ENCODE measurements at places on chromosomes 5 and 9.

- DNase-seq = no peak
These were observed 39.3 kb upstream of the OLFM1 start for GRCh38 chr9:135048046-135048757.

DNA sequence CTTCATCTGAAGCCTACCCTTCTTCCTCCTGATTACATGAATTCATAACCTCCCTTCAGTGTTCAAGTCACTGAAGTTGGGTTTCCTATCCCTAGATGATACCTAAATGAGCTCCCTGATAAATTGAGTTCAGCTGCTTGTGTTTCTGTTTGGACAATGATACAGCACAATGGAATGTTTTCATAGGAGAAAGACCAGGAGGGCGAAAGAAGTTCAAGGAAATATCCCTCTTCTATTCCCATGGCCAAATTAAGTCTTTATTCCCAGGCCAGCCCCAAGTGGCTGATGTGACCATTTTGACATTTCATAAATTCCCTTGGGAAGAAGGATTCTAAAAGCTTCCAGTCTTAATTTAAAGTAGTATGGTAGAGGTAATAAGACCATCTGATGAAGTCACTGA lies 555.8 kb upstream of the CLINT1 start:
- DNase-seq = peak; percentile 60

- no peak for DNase-seq
These were observed 8.3 kb downstream of the AQP3 start for GRCh38 chr9:33438926-33439680.

DNA sequence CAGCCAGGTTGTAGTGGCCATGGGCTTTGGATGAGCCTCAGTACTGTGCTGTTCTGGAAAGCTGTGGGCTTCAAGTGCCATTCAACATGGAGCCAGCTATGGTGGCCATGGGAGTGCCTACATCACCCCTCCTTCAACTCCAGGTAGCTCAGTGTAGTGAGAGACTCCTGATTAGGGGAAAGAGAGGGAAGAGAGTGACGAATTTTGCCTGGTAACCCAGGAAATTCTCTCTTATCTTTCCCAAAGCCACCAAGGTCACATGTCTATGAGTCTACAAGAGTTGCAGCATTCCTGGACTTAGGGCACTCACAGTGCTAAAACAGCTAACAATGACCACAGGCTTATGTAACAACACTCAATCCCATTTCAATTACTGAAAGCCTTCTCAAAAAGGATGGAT lies 81.7 kb upstream of the SPTLC1 start:
- DNase-seq = no peak

DNA sequence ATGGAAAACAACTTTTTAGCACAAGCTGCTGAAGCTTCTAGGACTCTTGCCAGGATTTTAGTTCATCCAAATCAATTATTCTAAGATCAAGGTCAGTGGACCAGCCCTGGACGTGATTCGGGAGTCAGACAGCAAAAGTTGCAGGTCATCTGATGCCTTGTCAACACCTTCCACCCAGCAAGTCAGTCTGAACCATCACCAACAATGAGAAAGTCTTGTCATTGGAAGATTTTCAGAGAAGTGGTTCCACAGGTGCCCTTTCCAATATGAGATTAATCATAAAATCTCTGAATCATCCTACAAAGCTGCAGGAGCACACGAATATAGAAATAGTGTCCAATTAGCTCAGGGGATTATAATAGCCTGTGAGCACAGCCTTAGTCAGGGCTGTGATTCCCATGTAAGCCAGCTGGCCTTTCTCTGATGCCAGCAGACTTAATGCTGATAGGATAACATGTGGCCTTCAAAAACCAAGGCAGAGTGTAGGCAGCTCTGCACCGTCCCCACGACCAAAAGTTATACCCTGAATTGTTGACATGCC lies 445.0 kb upstream of the TRPC7 start:
- DNase-seq = no peak

DNA sequence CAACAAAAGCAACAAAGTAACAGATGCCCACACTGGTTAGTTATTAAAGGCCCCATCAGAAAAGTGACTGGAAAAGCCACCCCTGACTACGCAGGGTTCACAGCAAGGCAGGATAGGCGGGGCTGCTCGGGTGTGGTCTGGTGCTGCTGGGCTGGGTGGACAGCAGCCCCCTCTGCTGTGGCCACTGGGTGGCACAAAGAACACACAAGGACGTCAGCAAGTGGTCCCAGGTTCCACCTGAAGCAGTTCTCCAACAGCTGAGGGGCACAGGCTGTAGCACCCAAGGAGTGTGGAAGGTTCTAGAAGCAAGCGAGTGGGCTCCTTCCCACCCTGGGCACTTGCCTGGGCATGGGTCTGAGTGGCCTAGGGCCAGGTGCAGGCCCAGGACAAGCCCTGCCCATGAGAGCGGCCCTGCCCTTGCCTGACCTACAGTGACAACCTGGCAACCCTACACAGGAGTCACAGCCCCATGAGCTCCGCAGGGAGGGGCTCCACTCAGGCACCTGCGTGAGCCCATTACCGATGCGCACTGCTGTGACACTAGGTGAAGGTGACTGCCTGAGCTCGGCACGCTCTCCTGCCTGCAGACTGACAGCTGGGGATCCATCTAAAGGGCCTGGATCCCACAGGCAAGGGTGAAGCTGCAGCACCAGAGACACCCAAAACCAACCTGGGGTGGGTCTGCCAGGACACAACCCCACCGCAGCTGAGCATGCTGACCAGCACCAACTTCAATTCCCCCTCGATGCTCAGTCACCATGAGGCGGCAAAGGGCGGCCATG lies 8.1 kb downstream of the BRD9 start:
- DNase-seq = no peak

DNA sequence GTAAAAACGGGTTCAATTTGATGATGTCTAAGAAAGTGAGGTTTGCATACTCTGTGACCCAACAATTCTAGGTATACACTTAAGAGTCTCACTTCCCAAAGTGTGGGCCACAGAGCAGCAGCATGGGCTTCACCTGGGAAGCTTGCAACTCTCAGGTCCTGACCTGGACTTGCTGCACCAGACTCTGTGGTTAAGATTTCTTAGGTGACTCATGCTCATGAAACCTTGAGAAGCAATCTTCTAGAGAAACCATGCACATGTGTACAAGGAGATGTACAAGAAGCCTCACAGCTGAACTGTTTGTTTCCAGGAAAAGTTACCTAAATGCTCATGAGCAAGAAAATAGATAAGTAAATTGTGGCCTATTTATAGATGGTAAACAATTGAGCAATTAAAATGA lies 30.0 kb downstream of the DNAJC21 start:
- no peak for DNase-seq

DNA sequence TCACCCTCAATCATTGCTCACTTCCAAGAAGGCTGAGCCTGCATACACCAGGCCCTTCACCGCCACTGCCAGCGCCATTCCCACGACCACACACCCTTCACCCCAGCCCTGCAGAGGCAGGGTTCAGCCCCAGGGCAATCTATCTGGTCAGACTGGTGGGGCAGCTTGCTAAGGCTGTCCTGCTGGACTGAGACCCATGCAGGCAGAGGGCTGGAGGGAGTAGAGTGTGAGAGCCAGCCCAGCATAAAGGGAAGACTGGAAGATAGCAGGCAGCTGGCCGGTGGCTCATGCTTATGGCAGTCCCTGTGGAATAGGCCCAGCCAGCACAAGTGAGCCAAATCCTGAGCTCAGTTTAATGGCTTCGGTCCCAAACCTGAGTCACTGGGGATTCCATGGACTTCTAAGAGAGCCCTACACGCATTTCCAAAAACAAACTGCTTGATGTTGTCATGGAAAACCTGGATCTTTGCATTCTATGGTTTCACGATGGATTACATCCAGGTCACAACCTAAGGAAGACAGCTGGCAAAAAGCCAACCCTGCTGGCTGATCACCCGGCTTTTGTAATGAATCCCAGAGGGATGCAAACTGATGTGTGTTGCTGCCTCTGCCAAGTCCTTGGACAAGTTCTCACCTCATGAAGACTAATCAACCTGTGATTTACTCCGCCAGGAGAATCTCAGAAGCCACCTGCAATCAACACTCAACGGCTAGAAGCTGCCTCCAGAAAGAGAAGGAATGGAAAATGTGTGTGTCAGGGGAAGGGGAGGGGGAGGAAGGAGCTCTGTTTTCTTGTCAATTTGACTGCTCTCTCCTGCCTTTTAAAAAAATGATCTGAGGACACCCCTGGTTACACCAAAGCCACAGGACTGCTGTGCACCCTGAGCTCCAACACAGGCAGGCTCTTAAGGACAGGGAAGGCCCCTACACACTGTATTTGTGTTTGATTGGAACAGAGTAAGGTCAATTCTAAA lies 143.6 kb downstream of the LHFPL2 start:
- peak; percentile 92 for DNase-seq

DNA sequence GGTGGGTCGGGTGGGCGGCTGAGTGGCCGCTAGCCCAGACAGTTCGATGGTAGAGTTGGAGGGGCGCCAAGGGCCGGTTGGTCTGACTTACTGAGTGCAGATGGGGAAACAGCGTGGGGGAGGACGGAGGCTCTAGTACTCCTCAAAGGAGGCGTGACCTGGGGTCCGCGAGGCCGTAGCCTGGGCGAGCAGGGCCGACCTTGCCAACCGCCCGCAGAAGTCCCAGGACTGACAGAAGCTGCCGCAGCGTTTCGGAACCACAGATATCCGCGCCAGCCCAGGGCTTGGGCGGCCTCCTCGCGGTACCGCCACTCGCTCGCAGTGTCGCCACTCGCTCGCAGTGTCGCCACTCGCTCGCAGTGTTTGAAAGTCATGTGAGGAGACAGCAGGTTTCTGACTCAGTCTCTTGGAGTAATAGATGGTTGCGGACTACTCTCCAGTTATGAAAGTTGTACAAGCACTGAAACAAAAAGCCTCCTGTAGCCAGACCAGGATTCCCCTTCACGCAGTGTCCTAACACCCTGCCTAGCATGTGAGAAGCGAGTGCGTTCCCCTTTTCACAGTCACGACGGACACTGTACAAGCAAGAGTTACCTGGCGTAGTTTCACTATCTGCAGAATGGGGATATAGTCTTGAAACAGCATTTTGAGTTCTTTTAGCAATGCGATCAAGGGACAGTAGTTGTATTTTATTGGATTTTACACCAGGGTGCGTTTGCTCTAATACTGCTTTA lies 674 bp downstream of the TMEM38B start:
- DNase-seq = peak; percentile 61

GRCh38 chr9:2924380-2924768 lies 80.5 kb upstream of the PUM3 start:
- no peak for DNase-seq

DNA sequence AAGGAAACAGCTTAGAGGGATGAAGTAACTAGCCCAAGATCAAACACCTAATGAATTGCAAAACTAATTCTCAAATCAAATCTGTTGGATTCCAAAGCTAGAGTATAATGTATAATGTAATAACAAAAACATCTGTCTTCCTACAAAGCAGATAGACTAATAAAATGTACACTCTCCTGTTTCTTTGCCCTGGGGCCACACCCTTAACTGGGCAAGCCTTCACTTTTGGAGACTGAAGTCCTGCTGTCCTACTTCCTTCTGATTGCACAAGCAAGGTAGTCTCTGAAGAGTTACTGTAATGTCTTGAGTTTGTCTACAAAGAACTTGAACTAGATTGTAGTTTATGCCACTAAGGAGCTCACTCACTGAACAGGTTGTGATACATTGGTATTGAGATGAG lies 2.5 kb downstream of the TTC1 start:
- no peak for DNase-seq

- no peak for DNase-seq
These were observed 30.6 kb upstream of the IL33 start for GRCh38 chr9:6184749-6185645.

DNA sequence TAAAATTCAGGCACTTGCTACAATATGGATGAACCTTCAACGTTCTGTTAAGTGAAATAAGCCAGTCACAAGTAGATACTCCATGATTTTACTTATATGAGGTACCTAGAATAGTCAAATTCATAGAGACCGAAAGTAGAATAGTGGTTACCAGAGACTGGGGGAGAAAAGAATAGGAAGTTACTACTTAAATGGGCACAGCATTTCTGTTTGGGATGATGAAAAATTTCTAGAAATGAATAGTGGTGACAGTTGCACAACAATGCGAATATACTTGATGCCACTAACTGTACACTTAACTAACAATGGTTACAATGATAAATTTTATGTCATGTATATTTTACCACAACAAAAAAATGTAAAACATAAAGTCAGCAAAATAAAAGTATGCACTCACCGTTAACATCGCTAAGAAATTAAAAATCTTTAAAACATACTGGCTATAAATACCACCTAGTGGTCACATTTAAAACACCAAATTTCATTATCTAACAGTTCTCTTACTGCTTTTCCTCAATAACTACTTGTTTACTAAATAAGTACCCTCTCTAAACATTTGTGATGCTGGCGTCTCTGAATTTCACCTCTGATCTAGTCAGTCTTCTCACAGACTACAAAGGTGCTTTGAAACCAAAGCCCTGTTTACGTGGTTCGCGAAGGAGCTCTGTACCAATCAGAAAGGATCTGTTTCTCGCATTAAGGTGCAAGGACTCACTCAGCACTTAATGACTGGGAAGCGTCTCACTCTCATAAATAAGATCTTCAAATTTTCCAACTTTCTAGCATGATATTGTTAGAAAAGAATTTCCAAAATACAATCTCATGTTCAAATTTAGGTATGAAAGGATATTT lies 22.7 kb downstream of the KIF3A start:
- no peak for DNase-seq

- no peak for DNase-seq
These were observed 2.4 kb upstream of the PDLIM7 start for GRCh38 chr5:177499842-177500241.

DNA sequence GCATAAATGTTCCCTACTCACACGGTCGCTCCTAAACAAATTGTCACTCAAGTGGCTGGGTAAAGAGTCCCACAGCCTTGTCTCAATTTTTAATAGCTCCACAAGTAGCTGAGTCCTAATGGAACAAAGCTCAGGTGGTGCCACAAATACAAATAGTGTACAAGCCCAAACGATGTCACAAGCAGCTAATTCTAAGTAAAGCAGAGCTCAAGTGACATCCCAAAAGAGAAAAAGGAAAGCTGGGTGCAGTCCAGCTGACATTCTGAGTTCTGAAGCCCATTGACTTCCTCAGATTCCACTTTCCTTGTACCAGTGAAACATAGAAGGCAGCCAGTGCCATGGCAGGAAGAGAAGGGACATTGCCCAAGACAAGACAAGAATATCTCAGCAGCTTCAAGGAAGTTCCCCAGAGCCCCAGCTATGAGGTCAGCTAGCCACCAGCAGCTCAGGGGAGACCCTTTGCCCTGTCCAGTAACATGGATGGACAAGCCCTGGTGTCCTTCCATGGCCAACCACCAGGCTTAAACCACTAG lies 231.2 kb upstream of the SGCD start:
- DNase-seq = no peak

Data from kidney (tissue), 22 donors.